ENCODE measurements at places on chromosomes 3 and 15. TPM values are rescaled to one million over a fixed set of nuclear protein-coding genes. Genes with fewer than 3 reads are reported as not detected.

Gene MRPL47
- total RNA-seq, result 36.9 TPM

Gene P2RY13
- not detected for total RNA-seq

Gene SYNM
- 2.2 TPM for total RNA-seq

Gene ATP13A4
- under 0.01 TPM for total RNA-seq

Gene CYFIP1
- 114 TPM for total RNA-seq

Gene GPR171
- total RNA-seq, result not detected

Gene CHCHD4
- 17.4 TPM for total RNA-seq

Gene CACNA2D3
- not detected for total RNA-seq

Gene EPHA6
- not detected for total RNA-seq

Gene SH2D7
- total RNA-seq, result not detected

Gene SCN5A
- total RNA-seq, result 0.37 TPM

Gene TERC
- 269 TPM for total RNA-seq

Gene TMEM158
- total RNA-seq, result 26.8 TPM

Gene SKIL
- total RNA-seq, result 18.0 TPM

Gene PCBP4
- total RNA-seq, result 20.9 TPM

Gene NXPE3
- 8.8 TPM for total RNA-seq

Gene FBXL2
- total RNA-seq, result 6.6 TPM

Data from subcutaneous preadipocyte (primary cell).